Camera-type eye (tissue), 1 donor: ENCODE measurements at places on chromosomes 1 and 21. TPM values are rescaled to one million over a fixed set of nuclear protein-coding genes. Genes with fewer than 3 reads are reported as not detected.

AGT gene
- total RNA-seq = 4.8 TPM

KCNJ9 gene
- total RNA-seq = 4.1 TPM

EXOC8 gene
- total RNA-seq = 27.1 TPM

MROH9 gene
- not detected for total RNA-seq

CRABP2 gene
- total RNA-seq = 117 TPM

CD34 gene
- total RNA-seq = 54.6 TPM

IL10 gene
- total RNA-seq = not detected

HPCA gene
- 15.2 TPM for total RNA-seq

ANKRD34A gene
- 1.2 TPM for total RNA-seq

SYT11 gene
- total RNA-seq = 134 TPM

HES3 gene
- total RNA-seq = not detected

C2CD4D gene
- 0.27 TPM for total RNA-seq

ZC3H12A gene
- 1.9 TPM for total RNA-seq

PTCH2 gene
- 4.6 TPM for total RNA-seq

ASTN1 gene
- 36.5 TPM for total RNA-seq

UBIAD1 gene
- 17.9 TPM for total RNA-seq

PSRC1 gene
- 13.7 TPM for total RNA-seq

FAM89A gene
- 42.7 TPM for total RNA-seq

DMBX1 gene
- total RNA-seq = 0.55 TPM

SH2D5 gene
- total RNA-seq = 0.49 TPM

RGS4 gene
- total RNA-seq = 24.2 TPM

EFNA3 gene
- total RNA-seq = 5.8 TPM

TMPRSS2 gene
- total RNA-seq = 1.9 TPM

SLC30A1 gene
- 26.3 TPM for total RNA-seq

CDKN2C gene
- 19.9 TPM for total RNA-seq

IRF2BP2 gene
- 169 TPM for total RNA-seq

EDN2 gene
- 1.6 TPM for total RNA-seq

FABP3 gene
- total RNA-seq = 27.0 TPM

MEX3A gene
- total RNA-seq = 37.0 TPM

MRPS6 gene
- total RNA-seq = 31.5 TPM

SYNC gene
- 15.3 TPM for total RNA-seq

TSPAN1 gene
- 0.49 TPM for total RNA-seq

GNG4 gene
- 9.9 TPM for total RNA-seq

OR2T35 gene
- not detected for total RNA-seq

ASCL5 gene
- total RNA-seq = not detected

C1orf210 gene
- 0.44 TPM for total RNA-seq

CHIA gene
- not detected for total RNA-seq

LMOD1 gene
- 23.3 TPM for total RNA-seq

FLVCR1 gene
- total RNA-seq = 29.7 TPM

OR10R2 gene
- total RNA-seq = 0.44 TPM

TNFRSF8 gene
- total RNA-seq = not detected

LCE2C gene
- total RNA-seq = not detected

KRTAP13-2 gene
- not detected for total RNA-seq

EDARADD gene
- total RNA-seq = 2.9 TPM

CENPL gene
- total RNA-seq = 11.7 TPM

S100A2 gene
- 2.3 TPM for total RNA-seq

AIRE gene
- 0.27 TPM for total RNA-seq

FCRL2 gene
- total RNA-seq = 0.27 TPM

CRNN gene
- not detected for total RNA-seq

DVL1 gene
- total RNA-seq = 57.0 TPM
